ENCODE measurements at places on chromosomes 1 and 21. TPM values are rescaled to one million over a fixed set of nuclear protein-coding genes. Genes with fewer than 3 reads are reported as not detected.

ETV3L gene
- total RNA-seq, result not detected

DNA sequence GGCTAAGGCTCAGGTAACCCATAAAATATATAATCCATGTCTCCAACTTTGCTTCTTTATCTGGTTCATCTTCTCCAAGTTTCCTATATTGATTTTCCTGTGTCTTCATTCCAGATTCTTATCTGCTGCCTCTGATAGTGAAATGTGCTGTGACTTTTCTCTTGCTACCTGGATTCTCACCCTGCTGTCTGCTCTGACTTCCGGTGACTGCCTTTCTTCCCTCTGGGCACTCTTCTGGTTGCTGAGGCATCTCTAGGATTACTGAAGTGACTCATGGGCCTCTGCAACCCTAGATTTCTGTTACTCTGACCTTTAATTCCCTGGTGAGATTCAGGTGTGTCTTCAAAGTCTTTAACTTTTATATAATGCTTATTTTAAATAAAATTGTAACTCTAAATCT lies 46.9 kb downstream of the GIPC2 start:
- no peaks in the 10 kb centered on the region for H3K36me3 ChIP-seq
- H3K4me1 ChIP-seq, result no peaks in the 10 kb centered on the region
- no peak overlapping the region for H3K4me3 ChIP-seq
- no peak overlapping the region for H3K27ac ChIP-seq

- H3K27ac ChIP-seq, result no peak overlapping the region
- no peaks in the 10 kb centered on the region for H3K4me1 ChIP-seq
- peaks cover 10% of the 10 kb centered on the region for H3K27me3 ChIP-seq
- DNase-seq, result no peak
- peaks cover 7% of the 10 kb centered on the region for H3K36me3 ChIP-seq
Measured at GRCh38 chr1:89332461-89332860, 31.4 kb upstream of the GBP6 start.

DMRTA2 gene
- total RNA-seq, result not detected

Measured in activated T-helper 2 cell treated with anti-CD3 and anti-CD28 coated beads, Interferon-gamma antibody, Interleukin-2, Interleukin-4, amounts not matched to agents 10 μg/mL and 5 μg/mL and 100 μg/mL, durations not matched to agents 14 hours and 24 hours and 36 hours (primary cell).